PC-3 (cell line): ENCODE measurements at places on chromosomes 2 and 18. TPM values are rescaled to one million over a fixed set of nuclear protein-coding genes. Genes with fewer than 3 reads are reported as not detected.

- peak; percentile 19 for DNase-seq
Measured at GRCh38 chr2:203330434-203330833, 2.2 kb downstream of the ABI2 start.

- DNase-seq: no peak
Measured at GRCh38 chr18:77210249-77210648, 39.4 kb upstream of the GALR1 start.

GRCh38 chr18:48949606-48950535 is 894 bp downstream of the SMAD7 start:
- DNase-seq: peak; percentile 37

- DNase-seq: peak; percentile 95
Measured at GRCh38 chr2:54545702-54546450, 89.7 kb downstream of the SPTBN1 start.

- DNase-seq: no peak
Measured at GRCh38 chr18:27861539-27861938, 315.4 kb downstream of the CDH2 start.

- peak; percentile 37 for DNase-seq
Measured at GRCh38 chr18:59005262-59005661, 134.4 kb upstream of the SEC11C start.

- DNase-seq: peak; percentile 6
Measured at GRCh38 chr2:236570081-236570868, 650 bp downstream of the ACKR3 start.

- DNase-seq: no peak
Measured at GRCh38 chr2:217327953-217328621, 468.2 kb upstream of the TNP1 start.

AQP12A gene
- not detected in 2 replicates for total RNA-seq

ALKAL2 gene
- total RNA-seq: 3.6 TPM in 1 of 2 replicates, not detected in the other

KLHL41 gene
- total RNA-seq: 0.07 and 0.12 TPM in 2 replicates
